ENCODE measurements at places on chromosomes 2 and 18.

DNA sequence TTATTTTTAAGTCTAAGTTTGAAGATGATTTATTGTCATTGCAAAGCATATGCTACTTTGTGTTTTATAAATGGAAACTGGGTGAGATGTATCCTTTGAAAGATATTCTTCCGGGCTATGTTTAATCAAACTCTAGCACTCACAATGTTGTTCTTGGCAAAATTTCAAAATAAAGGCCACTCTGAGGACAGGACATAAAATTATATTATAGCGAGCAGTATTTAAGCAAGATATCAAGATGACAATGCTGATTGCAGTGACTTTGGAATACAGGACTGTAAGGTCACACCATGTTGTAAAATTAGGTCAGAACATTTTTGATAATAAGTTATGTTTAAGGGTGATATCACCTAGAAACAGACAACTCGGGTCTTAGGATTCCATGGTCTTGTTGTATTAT is 14.2 kb downstream of the RPRM start:
- DNase-seq = no peak

DNA sequence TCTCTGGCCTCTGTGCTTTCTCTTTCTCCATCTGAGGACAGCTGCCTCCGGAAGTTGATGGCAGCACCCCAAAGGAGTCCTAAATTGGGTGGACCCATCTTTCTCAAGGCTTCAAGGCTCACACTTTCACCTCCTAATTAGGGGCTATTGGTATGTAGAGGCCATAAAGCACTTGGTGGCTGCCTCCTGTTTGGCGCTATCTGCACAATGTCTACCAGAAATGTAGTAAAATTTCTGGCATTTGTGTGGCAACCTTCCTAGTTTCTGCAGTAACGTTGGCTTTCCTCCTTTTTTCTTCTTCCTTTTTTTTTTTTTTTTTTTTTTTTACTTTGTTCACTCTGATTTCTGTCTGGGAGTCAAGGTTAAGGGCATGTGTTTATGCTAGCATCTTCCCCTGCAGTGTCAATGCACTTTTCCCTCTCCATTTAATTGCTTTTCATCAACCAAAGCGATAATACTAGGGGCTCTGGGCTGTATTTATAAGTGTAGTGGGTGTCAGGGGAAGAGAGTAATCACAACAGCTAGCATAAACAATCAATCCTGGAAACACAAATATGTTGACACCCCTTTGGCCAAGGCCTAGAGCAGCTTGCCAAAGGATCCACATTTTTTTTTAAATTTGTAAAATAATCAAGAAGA is 86.0 kb downstream of the TACR1 start:
- no peak for DNase-seq

DNA sequence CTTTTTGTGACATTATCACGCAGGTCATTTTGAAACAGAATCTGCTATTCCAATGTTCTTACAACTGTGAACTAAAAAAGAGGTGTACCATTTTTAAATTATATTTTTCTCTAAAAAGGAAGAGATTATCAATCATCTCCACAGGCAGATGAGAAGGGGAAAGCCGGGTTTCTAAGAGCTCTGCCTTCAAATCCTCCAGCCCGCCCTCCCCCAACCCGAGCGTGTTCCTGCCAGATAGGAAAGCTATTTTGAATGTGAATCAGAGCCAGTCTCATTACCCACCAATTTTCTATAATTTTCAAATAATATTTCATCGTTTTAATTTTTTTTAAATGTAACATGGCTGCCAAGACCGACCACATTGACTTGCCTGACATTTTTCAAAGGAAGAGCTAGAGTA is 65.9 kb downstream of the KCNF1 start:
- DNase-seq = no peak

DNA sequence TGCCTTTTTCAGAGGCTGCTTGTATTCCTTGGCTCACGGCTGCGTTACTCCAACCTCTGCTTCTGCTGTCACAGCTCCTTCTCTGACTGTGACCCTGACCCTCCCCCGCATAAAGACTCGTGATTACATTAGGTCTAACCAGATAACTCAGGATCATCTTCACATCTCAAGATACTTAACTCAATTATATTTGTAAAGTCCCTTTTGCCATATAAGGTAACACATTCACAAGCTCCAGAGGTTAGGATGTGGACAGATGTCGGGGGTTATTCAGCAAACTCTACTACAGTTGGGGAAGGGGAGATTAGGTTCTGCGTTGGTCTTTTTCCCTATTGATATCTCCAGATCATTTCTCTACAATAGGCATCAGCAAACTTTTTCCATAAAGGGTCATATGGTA is 76.9 kb downstream of the EVA1A start:
- no peak for DNase-seq

DNA sequence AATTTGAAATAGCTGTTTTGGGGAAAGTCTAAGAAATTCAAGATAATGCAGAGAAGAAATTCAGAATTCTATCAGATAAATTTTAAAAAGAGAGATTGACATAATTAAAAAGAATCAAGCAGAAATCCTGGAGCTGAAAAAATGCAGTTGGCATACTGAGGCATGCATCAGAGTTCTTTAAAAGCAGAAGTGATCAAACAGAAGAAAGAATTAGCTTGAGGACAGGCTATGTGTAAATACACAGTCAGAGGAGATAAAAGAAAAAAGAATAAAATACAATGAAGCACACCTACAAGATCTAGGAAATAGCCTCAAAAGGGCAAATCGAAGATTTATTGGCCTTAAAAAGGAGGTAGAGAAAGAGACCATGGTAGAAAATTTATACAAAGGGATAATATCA is 57.1 kb downstream of the CYTIP start:
- no peak for DNase-seq

- DNase-seq = no peak
These were observed 94.9 kb downstream of the SLC4A3 start for GRCh38 chr2:219722276-219722879.

DNA sequence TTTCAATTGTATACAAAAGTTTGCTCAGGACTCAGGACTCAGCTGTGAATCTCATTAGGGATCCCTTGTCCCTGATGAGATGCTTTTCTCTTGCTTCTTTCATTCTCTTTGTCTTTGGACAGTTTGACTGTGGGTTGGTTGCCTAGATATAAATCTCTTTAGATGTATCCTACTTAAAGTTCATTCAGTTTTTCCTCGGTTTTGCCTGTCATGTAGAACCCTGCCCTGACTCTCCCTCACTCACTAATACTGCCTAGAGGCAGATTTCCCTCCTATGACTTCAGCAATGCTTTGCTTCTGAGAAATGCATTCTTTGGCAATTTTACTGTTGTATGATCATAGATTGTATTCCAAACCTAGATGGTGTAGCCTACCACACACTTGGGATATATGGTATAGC is 421.4 kb upstream of the TCF4 start:
- DNase-seq = no peak

DNA sequence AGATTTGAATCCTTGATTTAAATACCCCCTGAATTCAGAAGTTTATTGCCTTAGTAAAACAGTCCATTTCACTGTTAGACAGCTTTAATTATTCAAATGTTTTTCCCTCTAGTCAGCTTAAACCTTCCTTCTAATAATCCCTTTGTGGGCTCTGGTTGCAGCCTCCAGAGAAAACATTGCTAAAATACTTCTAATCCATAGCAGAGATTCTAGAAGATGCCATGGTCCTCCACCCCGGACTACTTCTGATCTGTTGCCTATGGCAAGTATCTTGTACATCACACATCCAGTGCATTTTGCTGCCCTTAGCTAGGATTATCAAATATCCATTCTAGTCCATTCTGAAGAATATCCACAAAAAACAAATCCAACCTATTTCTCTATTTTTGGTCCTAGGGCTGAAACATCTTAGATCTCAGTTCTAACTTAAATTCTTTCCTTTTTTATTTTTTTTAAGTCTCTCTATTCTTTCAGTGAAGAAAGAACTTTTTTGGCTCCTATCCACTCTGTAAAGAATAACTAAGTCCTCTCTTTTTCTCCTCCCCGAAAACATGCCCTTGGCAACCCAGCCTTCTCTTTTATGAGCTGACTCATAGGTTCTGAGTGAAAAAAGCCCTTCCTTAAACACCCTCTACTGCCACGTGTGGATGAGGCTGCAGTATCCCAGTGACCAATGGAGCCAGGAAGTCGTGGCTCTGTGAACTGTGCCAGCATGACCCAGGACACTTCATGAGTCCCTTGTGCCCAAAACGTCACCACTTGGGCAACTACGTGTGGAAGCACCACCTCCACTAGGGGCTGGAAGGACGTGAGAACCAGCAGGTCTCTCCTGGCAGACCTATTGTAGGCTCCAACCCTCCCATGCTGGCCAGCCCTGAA is 349.8 kb downstream of the TNS1 start:
- DNase-seq = no peak

DNA sequence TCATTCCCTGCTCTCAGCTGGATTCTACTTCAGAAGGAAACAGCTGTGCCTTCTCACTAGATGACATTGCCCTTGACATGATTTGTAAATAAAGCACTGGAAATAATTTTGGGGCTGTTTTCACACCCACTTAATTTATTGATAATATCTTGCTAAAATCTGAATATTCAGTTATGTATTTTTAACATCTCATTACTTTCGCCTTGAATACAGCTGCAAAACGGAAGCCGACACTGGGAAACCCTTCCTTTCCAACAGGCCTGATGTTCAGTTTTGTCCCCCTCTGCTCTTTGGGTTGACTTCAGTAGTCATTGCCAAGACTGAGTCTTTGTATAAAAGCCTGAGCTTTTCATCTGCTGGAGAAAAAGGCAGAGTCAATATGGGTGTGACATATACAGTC is 82.7 kb downstream of the DOCK10 start:
- no peak for DNase-seq

GRCh38 chr2:177675350-177675821 is 282.8 kb downstream of the AGPS start:
- DNase-seq = no peak

DNA sequence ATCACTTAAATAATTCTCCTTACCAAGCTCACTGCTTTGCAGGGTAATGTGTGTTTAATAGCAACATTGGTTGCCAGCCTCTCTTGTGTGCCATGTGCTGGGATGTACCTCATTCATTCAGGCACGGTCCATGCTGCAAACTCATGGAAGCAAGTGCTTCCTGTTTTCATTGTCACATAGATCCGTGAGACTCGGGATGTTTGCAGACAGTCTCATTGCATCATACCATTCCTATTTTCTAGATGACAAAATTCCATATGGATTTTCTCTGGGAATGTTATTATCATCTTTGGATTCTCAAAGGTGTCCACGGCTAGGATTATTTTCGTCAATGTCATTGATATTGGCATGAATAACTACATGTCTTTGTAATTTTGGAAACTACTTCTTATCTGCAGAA is 60.0 kb upstream of the HDAC4 start:
- no peak for DNase-seq

DNA sequence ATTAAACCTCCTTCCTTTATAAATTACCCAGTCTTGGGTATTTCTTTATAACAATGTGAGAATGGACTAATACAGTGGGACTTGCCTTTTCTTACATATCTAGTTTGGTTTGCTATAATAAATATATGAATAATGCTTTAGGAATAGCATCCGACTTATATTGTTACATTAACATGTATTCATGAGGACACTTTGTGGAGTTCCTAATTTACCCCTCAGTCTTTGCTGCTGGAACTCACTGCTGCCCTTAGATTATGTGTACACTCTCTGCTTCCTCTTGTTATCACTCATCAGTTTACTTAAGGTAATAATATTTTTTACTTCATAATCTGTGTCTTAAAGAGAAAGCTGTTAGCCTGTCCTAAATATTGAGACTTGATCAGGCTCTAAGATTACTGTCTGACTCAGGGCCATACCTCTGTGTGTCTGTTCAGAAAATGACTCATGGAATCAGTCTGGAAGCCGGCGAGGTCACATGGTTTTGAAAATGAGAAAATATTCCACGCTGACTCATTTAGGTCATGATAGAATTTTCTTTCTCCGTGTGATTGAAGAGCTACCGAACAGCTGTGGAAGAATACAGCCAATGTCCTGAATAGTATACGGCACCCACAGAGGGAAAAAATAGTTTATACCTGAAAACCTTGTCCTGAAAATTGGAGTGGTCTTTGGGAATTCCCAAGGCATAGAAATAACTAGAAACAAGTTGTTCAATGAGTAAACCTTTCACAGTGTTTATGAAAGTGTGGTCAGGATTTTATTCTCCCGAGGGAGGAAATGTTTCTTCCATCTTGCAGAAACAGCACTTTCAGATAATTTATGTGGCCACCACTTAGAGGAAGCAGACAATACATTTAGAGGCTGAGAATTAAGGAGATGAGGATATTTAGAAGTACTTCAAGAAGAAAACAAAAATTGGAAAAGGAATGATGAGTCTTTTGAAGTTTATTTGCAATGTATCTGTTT is 156.4 kb downstream of the DSEL start:
- DNase-seq = no peak

DNA sequence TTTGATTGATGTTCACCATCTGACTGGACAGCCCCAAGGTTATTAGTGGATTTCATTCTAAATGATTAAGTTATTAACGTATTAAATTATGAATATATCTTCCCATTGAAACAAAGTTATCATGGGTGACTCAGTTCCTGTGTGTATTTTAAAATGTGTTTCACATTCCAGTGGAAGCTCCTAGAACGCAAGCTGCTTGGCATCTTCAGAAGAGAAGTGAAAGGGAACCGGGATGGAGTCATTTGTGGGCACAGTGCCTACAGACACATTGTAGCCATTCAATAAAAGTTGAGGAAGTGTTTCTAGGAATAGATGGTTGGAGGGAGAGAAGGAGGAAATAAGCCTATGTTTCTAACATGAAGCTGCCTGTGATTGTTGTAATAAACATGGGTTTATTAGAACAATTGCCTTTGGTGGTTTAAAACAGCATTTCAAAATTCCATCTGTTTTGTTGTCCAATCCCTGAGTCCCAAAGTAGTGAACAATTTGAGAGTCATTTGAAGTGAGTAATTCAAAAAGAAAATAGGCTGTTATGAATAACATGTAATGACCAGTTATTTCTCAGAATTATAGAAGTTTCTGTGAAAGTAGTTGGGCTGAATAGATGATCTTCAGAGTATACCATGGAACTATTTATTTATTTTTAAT is 143.5 kb downstream of the PKP4 start:
- no peak for DNase-seq

DNA sequence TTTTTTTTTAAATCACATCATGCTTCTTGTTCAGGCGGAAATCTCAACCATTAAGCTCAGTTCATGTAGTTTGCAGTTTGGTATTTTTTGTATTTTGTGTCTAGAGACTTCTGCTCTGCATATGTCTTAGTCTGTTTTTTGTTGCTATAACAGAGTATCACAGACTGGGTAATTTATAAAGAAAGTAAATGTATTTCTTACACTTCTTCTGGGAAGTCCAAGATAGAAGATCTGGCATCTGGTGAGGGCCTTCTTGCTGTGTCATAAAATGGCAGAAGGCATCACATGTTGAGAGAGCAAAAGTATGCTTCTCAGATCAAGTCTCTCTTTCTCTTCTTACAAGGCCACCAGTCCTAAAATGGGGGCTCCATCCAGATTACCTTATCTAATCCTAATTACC is 208.2 kb downstream of the CTNNA2 start:
- DNase-seq = no peak

GRCh38 chr18:36284671-36285295 is 12.7 kb upstream of the FHOD3 start:
- no peak for DNase-seq

- DNase-seq = no peak
These were observed 171.0 kb upstream of the HS6ST1 start for GRCh38 chr2:128489526-128490273.

- DNase-seq = no peak
These were observed 65.1 kb downstream of the SRBD1 start for GRCh38 chr2:45545943-45546342.
